Uterine smooth muscle cell (primary cell): ENCODE measurements at places on chromosomes 4 and X. TPM values are rescaled to one million over a fixed set of nuclear protein-coding genes. Genes with fewer than 3 reads are reported as not detected.

Gene TRPC3
- total RNA-seq, result 0.62 and 1.7 TPM in 2 replicates

Gene ZNF141
- 12.9 and 13.9 TPM in 2 replicates for total RNA-seq

Gene MAGEA9B
- total RNA-seq, result not detected in 2 replicates

Gene CCDC149
- 8.2 and 13.5 TPM in 2 replicates for total RNA-seq

Gene TCEAL6
- total RNA-seq, result not detected in 2 replicates

Gene FAT1
- 76.7 and 159 TPM in 2 replicates for total RNA-seq

Gene LDOC1
- total RNA-seq, result 3.1 and 4.1 TPM in 2 replicates

Gene ESX1
- total RNA-seq, result 0.12 TPM in 1 of 2 replicates, not detected in the other

Gene CXCL3
- total RNA-seq, result 2.1 and 3.3 TPM in 2 replicates

Gene DNAAF6
- total RNA-seq, result not detected in 2 replicates

Gene GCNA
- total RNA-seq, result 1.9 and 2.9 TPM in 2 replicates

Gene PAGE1
- total RNA-seq, result not detected in 2 replicates

Gene C1GALT1C1
- total RNA-seq, result 30.0 and 30.2 TPM in 2 replicates

Gene TMSB15C
- total RNA-seq, result 5.6 and 6.2 TPM in 2 replicates

Gene FAM47A
- total RNA-seq, result not detected in 2 replicates

Gene BMP3
- total RNA-seq, result under 0.01 TPM in 2 replicates

Gene PDK3
- 11.4 and 12.6 TPM in 2 replicates for total RNA-seq

Gene TLR10
- not detected in 2 replicates for total RNA-seq

Gene FGA
- total RNA-seq, result 0.12 TPM in 1 of 2 replicates, not detected in the other

Gene NXF3
- total RNA-seq, result not detected in 2 replicates

Gene CSAG1
- not detected in 2 replicates for total RNA-seq

Gene POU3F4
- not detected in 2 replicates for total RNA-seq

Gene REELD1
- total RNA-seq, result not detected in 2 replicates

Gene CRLF2
- total RNA-seq, result 0.12 TPM in 1 of 2 replicates, not detected in the other

Gene GAGE12E
- total RNA-seq, result not detected in 2 replicates

Gene JAKMIP1
- total RNA-seq, result 0.12 TPM in 1 of 2 replicates, not detected in the other

Gene PITX2
- 0.37 and 0.89 TPM in 2 replicates for total RNA-seq

Gene ARHGEF9
- 14.6 TPM in 2 replicates for total RNA-seq

Gene FGFRL1
- total RNA-seq, result 7.1 and 10.1 TPM in 2 replicates

Gene JADE3
- 3.0 and 4.6 TPM in 2 replicates for total RNA-seq

Gene PRR32
- not detected in 2 replicates for total RNA-seq

Gene SLC49A3
- 0.55 and 1.00 TPM in 2 replicates for total RNA-seq

Gene MAGEB1
- not detected in 2 replicates for total RNA-seq

Gene SUPT20HL1
- total RNA-seq, result 0.11 and 0.12 TPM in 2 replicates

Gene OTC
- not detected in 2 replicates for total RNA-seq

Gene DRD5
- not detected in 2 replicates for total RNA-seq

Gene NIPAL1
- total RNA-seq, result 0.25 and 1.2 TPM in 2 replicates

Gene GYG2
- total RNA-seq, result 1.1 and 2.4 TPM in 2 replicates

Gene RTL3
- not detected in 2 replicates for total RNA-seq
